ENCODE measurements at places on chromosomes 2 and 18.
A peak's percentile ranks its signal among the peaks of the same experiment; 100 is the strongest.

GRCh38 chr18:23926571-23926970 lies 88.0 kb upstream of the TTC39C start:
- no peak for DNase-seq

- DNase-seq: no peak
Observed at GRCh38 chr2:74530239-74531187, 780 bp downstream of the HTRA2 start.

DNA sequence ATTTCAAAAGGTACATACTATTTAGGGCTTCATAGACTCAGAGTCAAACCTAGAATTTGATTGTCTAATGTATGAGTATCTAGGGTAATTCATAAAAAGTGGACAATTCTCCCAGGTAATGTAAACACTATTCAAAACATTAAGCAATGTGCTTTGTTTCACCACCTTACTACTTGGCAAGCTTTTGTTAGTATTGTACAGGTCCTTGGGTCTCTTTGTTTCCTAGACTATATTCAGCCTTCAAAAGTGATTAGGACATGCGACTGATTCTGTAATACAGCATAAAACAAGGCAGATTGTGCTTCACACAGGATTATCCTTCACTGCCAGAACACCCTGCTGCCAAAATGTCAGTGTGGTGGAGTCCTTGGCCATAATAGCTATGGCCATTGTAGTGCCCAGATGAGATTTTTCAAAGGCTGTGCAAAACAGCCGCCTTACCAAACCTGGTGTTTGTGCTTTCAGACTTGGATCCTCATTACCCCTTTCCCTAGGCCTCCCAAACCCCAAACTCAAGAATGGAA lies 90.1 kb upstream of the CAVIN2 start:
- DNase-seq: no peak

- no peak for DNase-seq
Observed at GRCh38 chr2:215160081-215160480, 21.7 kb upstream of the ABCA12 start.

DNA sequence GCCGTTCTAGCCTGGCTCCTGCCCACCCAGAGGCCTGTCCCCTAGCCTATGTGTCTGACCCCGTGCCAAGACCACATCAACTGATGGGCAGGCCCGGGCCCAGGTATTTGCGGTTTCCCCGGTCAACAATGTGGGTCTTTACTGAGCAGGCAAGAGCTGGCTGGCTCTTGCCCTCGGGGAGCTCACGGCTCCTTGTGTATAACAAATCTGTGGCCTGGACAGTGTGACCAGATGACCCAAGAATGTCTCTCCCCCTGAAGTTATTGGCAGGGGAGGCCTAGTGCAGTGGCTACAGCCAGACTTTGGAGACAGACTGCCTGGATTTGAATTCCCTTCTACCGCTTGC lies 179.6 kb downstream of the KLHL29 start:
- DNase-seq: no peak

- DNase-seq: no peak
Observed at GRCh38 chr2:241509155-241509784, 886 bp upstream of the STK25 start.

GRCh38 chr2:218964041-218964771 lies 4.7 kb downstream of the CDK5R2 start:
- peak; percentile 36 for DNase-seq

DNA sequence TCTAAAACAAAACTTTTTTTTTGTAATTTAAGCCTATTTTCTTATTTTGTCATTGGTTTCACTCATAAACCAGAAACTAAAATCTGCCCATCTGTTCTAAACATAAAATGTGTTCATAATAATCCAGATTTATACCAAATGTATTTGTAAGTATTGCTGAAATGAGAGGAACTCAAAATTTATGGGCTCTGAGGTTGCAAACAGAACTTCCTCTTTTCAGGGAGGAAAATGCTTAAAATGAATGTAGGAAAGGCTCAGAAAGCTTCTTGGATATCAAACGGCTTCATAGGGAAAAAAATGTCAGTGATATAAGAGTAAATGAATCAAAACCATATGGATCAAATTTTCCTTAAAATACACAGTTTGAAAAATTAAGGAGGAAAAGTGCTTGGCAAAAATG lies 83.9 kb downstream of the PAX3 start:
- DNase-seq: no peak

- no peak for DNase-seq
Observed at GRCh38 chr2:214889301-214889700, 79.8 kb upstream of the BARD1 start.

- no peak for DNase-seq
Observed at GRCh38 chr2:84686783-84687476, 170.6 kb downstream of the DNAH6 start.

DNA sequence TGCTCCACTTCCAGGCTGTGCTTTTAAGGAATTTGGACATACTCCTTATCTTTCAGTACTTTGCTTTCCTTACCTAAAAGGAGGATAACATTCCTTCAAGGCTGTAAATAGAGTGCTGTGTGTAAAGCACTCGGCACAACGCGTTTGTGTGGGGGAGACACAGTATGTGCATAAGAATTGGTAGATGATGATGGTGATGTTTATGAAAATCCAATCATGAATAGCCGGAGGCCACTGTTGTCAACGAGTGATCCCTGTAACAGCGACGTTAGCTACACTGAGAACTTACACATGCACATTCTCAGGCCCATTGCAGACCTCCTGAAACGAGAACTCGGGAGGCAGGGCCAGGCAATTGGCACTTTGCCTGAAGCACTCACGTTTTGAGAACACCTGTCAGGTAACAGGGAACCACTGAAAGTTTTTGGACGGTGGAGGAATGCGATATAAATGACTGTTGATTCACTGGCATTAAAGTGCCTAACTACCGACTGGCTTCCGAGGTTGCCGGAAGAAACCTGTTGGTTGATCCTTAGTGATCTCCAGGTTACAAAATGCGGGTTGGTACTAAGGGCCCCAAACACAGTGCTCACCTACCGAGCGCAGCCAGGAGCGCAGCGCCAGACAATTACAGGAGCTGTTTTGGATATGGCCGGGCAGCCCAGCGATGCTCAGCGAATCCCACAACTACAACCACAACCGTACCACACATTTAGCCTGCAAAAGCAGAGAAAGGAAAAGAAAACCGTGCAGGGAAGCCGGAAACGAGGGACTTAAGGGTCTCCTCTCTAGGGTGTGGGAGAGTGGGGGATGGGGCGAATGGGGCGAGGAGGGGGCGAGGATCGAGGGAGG lies 1.0 kb upstream of the MAP4K4 start:
- DNase-seq: peak; percentile 22

DNA sequence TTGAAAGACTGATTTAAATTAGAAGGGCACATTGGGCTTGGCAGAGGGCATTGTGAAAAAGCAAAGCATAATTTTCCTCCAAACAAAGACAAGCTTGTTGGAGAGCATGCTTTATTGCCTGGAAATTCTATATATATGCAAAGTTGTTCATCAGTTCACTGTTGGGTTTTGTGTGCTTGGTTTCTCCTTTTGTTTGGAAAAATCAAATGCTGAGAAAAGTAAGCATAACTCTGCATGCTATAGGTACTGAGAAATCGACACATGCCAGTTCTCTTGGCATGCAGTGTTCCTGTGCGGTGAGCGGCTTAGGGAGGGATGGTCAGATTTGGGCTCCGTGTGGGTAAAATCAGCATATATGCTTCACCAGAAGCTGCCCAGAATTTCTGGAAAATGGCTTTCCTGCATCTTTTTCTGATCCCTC lies 161.0 kb downstream of the RAPGEF4 start:
- no peak for DNase-seq

DNA sequence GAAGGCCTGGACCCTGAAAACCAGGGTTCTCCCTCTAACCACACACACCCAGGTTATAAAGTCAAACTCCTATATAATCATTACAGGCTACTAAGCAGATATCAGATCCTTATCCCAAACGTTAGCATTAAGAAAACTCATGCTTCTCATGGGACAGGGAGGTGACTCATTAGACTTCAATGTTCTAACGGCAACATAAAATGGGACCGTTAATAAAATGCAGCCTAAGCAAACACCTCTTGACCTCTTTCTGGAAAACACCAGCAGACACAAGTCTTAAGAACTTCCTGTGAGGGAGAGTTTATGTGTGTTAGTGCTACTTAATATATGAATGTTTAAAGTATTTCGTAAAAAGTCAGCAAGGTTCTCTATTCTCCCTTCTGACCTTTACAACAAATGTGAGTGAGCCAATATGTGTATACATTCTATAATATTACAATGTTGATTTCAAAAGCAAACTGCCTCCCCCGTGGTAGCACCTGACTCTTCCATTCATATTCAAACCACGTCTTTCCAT lies 31.7 kb downstream of the LPIN2 start:
- DNase-seq: no peak

GRCh38 chr2:35160871-35161270 lies 1194.7 kb upstream of the CRIM1 start:
- DNase-seq: no peak

DNA sequence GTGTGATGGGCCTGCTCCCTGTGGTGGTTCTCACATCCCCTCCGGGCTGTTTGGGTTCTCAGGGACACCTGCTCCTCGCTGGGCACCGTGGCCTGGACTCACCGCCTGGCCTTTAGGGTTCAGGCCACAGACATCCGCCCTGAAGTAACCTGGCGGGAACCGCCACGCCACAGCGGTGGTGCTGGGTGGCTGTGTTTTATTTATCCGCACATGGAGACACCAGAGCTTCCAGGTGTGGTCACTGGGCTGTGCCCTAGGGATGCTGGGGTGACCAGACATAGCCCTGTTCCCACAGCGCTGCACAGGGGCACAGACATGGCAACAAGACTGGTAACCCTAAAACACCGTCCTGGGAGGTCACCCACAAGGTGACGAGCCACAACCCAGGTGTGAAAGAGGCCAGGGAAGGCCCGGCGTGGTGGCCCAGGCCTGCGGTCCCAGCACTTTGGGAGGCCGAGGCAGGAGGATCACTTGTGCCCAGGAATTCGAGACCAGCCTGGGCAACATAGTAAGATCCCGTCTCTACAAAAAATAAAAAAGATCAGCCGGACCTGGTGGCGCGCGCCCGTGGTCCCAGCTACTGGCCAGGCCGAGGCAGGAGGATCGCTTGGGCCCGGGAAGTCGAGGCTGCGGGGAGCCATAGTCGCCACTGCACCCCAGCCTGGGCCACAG lies 649 bp upstream of the HSBP1L1 start:
- no peak for DNase-seq

GRCh38 chr18:36349552-36349951 lies 52.0 kb downstream of the FHOD3 start:
- DNase-seq: no peak

GRCh38 chr2:225196579-225196978 lies 154.3 kb upstream of the DOCK10 start:
- no peak for DNase-seq

DNA sequence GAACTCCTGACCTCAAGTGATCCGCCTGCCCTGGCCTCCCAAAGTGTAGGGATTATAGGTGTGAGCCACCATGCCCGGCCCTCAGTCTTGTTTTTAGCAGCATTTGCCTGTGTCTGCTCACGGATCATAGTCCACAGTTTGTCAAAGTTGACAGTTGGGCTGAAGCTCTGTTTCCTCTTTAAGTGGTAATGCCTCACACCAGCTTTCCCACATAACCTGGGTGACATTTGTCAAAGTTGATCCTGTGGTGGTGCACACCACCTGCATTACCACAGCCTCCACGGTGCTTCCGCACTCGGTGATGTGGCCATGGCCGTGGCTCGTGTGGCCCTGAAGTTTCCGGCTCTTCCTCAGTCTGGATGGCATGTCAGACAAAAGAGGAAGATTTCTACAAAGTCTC lies 27.1 kb downstream of the RAB31 start:
- no peak for DNase-seq

DNA sequence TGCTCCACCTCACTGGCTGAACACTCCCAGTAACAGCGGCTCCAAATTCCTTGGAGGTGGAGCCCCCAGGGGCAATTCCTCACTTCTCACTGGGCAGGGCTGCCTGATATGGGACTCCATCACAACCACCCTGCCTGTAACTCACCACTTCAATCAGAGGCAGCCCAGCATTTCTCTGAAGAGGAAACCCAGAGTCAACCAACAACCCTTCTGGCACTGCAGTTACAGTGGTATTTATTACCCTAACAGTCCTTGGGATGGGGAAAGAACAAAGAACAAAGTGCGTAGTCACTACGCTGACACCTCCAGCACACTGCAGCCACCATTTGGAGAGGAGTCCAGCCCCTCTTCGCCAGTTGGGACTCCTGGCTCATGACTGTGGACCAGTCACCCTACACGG lies 85.7 kb upstream of the GALNT13 start:
- DNase-seq: no peak

GRCh38 chr2:221527776-221528309 lies 44.3 kb downstream of the EPHA4 start:
- DNase-seq: no peak

DNA sequence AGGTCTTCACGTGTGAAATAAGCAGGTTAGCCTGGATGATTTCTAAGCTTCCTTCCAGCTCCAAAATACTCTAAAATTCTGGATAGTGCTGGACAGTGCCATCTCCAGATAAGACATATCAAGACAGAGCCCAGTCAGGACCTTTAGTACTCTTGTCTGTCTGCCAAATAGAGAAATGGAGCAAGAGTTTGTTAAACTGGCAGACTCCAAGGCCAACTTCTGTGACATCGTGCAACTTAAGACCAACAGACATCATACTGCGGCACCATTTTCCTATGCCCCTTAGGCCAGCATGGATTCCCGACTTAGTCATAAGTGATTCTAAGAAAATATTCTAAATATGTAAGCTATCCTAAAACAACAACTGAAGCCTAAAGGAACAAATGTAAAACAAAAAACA lies 118.6 kb downstream of the RBMS1 start:
- no peak for DNase-seq

DNA sequence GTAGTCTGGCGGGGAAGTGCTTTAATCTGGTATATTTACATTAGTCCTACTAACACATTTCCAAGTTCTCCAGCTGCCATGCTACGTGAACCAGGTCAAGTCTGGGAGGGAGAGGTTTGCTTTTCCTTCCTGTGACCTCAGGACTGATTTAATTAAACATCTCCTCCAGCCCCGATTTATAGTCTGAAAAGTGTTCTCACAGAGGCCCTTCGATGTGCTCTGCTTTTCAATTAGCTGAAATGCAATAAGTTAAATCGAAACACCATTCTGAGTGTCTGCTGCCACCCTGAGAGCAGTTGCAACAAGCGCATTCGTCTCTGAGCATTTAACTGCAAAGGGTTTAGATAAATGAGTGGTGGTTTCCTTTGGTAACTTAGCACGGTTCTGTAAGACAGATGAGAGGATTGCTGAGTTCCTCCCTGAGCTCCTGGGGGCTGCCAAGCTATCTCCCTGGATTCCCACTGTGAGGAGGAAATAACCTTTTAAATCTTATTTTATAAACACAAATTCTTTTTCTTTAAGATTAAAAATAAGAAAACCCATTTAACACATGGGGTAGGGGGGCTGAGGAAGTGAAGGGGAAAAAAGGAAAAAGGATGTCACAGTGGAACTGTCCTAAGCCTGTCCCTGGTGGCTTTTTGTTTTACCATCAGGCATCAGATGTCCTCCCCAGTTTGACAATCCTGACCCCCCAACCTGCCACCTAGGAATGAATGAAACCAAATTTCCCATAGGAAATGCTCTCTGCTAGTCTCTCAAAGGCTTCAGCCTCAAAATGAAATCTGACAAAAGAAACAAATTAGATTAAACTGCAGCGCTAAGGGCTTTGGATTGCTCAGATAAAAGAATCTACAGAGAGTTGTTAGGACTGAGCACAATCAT lies 56.5 kb upstream of the CREB1 start:
- DNase-seq: peak; percentile 75

Data from NCI-H1092 treated with DMSO at 0.1 percent for 48 hours (cell line).